ENCODE measurements at places on chromosomes 2 and 18.

- peaks cover 10% of the 10 kb centered on the region for H3K4me1 ChIP-seq
- no peaks in the 10 kb centered on the region for H3K36me3 ChIP-seq
- DNase-seq = peak; percentile 61
- no peaks in the 10 kb centered on the region for H3K27me3 ChIP-seq
Observed at GRCh38 chr2:30351116-30351515, 95.9 kb upstream of the LCLAT1 start.

GRCh38 chr18:3577281-3577855 is 127.4 kb downstream of the TGIF1 start:
- H3K4me1 ChIP-seq = no peaks in the 10 kb centered on the region
- H3K27ac ChIP-seq = no peak overlapping the region
- H3K36me3 ChIP-seq = no peaks in the 10 kb centered on the region
- H3K4me3 ChIP-seq = no peak overlapping the region
- no peak for DNase-seq

DNA sequence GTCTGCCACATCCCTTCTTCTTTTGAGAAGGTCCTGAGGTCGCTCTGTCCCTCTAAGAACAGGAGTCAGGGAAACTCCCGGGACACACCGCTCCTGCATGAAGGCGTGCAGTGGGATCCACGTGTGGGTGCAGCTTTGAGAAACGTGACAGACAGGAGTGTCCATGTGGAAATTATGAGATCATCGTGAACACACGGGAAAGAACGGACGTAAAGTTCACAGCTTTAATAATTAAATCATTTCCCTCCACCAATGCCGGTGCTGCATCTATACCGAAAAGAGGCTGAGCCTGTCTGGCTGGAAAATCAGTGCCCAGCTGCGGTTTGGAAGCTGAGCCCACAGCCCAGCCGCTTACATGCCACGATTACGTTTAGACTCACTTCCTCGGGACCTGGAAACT is 372.4 kb upstream of the SALL3 start:
- no peaks in the 10 kb centered on the region for H3K36me3 ChIP-seq
- no peak overlapping the region for H3K27ac ChIP-seq
- peaks cover 52% of the 10 kb centered on the region for H3K27me3 ChIP-seq
- no peak overlapping the region for H3K4me3 ChIP-seq
- H3K4me1 ChIP-seq = no peaks in the 10 kb centered on the region

DNA sequence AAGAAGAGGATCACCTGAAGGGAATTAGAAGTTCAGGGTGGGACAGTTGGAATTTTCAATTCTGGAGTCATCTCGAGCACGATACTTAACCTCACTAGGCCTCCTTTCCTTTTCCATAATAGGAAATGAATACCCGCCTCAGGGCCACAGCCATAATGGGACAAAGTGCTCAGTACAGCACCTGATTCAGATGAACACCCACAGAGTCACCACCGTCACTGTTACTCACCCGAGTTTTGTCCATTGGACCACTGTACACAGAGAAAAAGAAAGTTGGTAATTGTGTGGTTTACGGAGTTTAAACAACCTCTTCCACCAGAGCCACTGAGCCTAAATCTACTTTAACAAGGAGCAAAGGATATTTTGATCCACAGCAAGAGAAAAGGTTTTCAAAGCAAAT is 122.0 kb upstream of the NDUFV2 start:
- no peaks in the 10 kb centered on the region for H3K36me3 ChIP-seq
- peaks cover 91% of the 10 kb centered on the region for H3K4me1 ChIP-seq
- H3K27me3 ChIP-seq = no peaks in the 10 kb centered on the region
- DNase-seq = no peak

GRCh38 chr2:121532347-121532766 is 1.7 kb downstream of the RNU4ATAC start:
- peak overlapping the region; percentile 94 for H3K27ac ChIP-seq
- peaks cover 47% of the 10 kb centered on the region for H3K4me1 ChIP-seq
- H3K36me3 ChIP-seq = no peaks in the 10 kb centered on the region
- H3K27me3 ChIP-seq = no peaks in the 10 kb centered on the region
- DNase-seq = no peak
- H3K4me3 ChIP-seq = no peak overlapping the region

- no peak for DNase-seq
- H3K4me3 ChIP-seq = no peak overlapping the region
- H3K27me3 ChIP-seq = no peaks in the 10 kb centered on the region
- H3K4me1 ChIP-seq = no peaks in the 10 kb centered on the region
Observed at GRCh38 chr2:204986641-204987040, 441.4 kb downstream of the PARD3B start.

DNA sequence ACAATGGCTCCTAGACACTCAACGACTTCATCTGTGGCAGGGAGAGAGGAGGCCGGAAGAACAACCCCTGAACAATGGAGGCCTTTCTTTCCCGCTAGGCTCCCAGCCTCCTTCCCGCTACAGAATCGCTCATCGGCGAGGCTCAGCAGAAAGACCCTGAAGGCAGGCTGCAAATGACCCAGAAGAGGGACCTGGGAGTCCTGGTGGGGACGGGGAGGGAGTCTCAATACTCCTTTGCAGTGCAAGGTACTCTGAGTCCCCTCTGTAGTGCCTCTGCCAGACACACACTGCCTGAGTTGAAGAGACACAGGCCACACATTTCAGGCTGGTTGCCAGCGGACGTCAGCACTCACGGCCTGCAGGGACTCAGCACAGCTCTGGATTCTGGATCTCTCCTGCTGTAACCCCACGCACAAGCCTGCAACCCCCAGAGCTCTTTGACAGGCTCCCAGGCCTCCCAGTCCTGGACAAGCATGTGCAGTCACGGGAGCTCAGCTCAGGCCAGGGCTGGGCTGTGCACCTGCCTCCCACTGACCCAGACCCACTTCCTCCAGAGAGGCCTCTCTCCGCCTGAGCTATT is 6.1 kb downstream of the GPR17 start:
- DNase-seq = peak; percentile 99
- no peaks in the 10 kb centered on the region for H3K27me3 ChIP-seq
- H3K36me3 ChIP-seq = peaks cover 30% of the 10 kb centered on the region
- H3K4me3 ChIP-seq = no peak overlapping the region
- no peaks in the 10 kb centered on the region for H3K4me1 ChIP-seq
- peak overlapping the region; percentile 96 for H3K27ac ChIP-seq

DNA sequence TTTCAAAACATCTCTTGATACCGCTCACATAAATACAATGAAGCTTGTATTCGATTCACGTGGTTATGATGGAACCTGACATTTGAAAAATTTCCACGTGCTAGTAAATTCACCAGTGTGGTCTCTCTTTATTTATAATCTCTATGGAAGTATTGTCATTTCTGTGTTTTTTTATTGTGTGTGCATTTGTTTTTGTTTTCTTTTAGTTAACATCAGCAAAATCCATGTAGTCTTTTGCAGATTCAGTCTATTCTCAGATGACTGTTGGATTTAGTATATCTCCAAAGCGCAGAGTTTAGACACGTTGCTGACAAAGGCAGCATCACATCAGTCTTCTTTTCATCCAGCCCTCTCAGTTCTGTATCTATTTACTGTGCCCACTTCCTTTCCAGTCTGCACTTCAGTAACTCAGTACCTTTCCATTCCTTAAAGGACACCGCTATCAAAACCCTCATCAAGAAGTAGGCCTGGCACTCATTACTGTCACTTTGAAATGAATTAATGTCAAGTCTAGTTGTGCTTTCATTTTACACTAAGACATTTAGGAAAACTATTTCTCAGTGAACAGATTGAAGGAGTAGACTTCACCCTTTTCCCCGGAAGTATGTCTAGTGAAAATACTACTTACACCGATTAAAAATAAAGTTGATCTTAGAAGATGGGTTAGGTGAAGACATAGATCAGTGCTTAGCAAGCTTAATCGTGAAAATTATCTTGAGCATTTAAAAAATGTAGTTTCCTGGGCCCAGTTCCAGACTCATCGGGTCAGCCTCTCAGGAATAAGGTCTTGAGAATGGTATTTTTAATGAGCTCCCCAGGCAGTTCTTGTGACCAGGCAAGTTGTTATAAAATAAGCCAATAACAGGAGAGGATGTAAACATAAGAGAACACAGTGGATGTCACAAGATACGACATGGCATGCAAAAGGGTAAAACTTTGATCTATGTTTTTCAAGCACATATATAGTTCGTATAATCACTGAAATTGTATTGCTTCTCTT is 506.8 kb upstream of the ZEB2 start:
- peaks cover 10% of the 10 kb centered on the region for H3K4me1 ChIP-seq
- H3K4me3 ChIP-seq = no peak overlapping the region
- H3K36me3 ChIP-seq = no peaks in the 10 kb centered on the region
- peaks cover 4% of the 10 kb centered on the region for H3K27me3 ChIP-seq
- no peak for DNase-seq
- no peak overlapping the region for H3K27ac ChIP-seq

DNA sequence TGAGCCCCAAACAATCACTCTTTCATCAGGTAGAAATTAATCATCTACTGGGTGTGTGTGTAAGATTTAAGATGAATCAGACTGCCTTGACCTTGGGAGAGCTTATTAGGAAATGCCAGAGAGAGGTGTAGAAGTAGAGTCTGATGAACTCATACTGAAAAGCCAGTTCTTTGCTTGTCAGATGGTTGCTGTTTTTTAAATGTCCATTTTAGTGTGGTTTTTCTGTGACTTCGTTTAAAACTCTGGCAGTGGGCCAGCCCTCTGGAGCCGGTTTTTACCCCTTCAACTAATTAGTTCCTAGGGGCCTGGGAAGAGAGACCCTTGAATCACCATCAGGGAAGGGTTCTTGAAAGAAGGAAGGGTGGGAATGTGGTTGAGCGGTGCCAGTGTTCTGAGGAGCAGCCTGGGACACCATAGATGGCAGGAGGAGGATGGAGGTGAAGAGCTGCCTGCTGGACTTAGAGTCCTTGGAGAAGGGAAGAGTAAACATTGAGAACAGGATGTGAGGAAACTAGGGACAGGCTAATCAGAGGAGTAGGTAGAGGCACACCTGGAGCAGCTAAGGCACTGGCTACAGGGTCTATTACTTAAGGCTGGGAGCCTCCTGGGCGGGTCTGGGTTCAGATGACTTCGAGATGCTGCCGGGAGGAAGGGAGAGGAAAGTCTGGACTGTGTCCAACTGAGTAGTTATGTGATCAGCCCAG is 66.1 kb downstream of the LRRFIP1 start:
- no peaks in the 10 kb centered on the region for H3K27me3 ChIP-seq
- peak overlapping the region; percentile 78 for H3K4me3 ChIP-seq
- H3K36me3 ChIP-seq = no peaks in the 10 kb centered on the region
- peak; percentile 69 for DNase-seq
- H3K4me1 ChIP-seq = peaks cover 84% of the 10 kb centered on the region
- H3K27ac ChIP-seq = peak overlapping the region; percentile 99

DNA sequence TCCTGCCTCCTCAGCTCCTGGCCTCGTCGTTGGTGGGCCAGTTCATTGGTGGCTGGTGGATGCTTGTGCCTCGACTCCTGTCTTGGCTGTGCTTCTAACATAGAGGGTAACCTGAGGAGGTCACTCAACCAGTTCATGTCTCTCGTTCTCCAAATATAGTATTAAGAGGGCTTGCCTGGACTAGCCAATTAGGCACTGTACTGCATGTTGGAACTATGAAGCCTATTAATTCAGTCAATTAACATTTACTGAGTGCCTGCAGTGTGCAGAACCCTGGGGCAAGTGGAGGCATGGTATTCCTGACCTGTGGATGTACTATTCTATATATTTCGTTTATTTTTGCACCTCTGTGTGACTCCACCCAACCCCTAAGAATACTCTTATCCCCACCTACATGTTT is 89.9 kb upstream of the PELI1 start:
- no peaks in the 10 kb centered on the region for H3K27me3 ChIP-seq
- no peak for DNase-seq
- no peak overlapping the region for H3K27ac ChIP-seq
- no peaks in the 10 kb centered on the region for H3K36me3 ChIP-seq
- peaks cover 18% of the 10 kb centered on the region for H3K4me1 ChIP-seq

DNA sequence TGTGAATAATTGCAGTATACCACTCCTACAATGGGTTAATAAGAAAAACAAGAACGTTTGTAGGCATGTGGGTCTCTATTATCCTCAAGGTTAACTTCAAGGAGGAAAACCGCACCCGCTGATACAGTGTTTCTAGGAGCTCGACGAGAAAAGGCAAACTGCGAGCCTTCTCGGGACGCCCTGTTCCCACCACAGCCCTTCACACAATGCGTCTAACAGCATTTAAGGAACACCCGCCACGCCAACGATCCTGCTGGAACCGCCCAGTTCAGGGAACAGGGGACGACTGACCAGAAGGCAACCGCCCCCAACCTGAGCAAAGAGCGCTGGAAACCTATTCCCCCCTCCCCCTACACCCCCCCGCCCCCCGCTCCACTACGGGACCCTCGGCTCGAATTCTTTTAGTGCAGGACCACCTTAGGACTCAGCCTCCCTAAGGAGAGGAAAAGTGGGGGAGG is 710 bp upstream of the TMSB10 start:
- H3K36me3 ChIP-seq = no peaks in the 10 kb centered on the region
- peak; percentile 95 for DNase-seq
- H3K27me3 ChIP-seq = no peaks in the 10 kb centered on the region
- no peaks in the 10 kb centered on the region for H3K4me1 ChIP-seq
- peak overlapping the region; percentile 84 for H3K27ac ChIP-seq

- H3K4me1 ChIP-seq = no peaks in the 10 kb centered on the region
- no peaks in the 10 kb centered on the region for H3K36me3 ChIP-seq
- DNase-seq = no peak
- no peaks in the 10 kb centered on the region for H3K27me3 ChIP-seq
- H3K27ac ChIP-seq = no peak overlapping the region
Observed at GRCh38 chr2:77404189-77404588, 118.0 kb downstream of the LRRTM4 start.

DNA sequence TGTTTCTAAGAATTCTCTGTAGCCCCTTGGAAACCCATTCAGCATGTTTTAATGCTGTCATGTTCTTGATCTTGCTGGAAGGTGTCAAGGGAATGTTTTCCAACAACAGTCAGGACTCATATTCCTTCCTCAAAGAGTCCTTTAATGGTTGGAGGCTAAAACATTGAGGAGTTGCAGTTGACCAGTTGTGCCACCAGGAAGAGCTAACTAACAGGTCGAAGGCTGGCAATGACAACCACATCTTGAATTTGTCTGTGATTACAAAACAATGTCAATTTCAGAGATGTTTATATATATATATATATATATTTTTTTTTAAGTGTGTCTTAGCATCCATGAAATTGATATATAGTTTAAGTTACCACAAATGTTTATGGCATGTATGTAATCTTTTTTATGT is 151.5 kb downstream of the INO80D start:
- no peak overlapping the region for H3K27ac ChIP-seq
- H3K36me3 ChIP-seq = no peaks in the 10 kb centered on the region
- no peak for DNase-seq

DNA sequence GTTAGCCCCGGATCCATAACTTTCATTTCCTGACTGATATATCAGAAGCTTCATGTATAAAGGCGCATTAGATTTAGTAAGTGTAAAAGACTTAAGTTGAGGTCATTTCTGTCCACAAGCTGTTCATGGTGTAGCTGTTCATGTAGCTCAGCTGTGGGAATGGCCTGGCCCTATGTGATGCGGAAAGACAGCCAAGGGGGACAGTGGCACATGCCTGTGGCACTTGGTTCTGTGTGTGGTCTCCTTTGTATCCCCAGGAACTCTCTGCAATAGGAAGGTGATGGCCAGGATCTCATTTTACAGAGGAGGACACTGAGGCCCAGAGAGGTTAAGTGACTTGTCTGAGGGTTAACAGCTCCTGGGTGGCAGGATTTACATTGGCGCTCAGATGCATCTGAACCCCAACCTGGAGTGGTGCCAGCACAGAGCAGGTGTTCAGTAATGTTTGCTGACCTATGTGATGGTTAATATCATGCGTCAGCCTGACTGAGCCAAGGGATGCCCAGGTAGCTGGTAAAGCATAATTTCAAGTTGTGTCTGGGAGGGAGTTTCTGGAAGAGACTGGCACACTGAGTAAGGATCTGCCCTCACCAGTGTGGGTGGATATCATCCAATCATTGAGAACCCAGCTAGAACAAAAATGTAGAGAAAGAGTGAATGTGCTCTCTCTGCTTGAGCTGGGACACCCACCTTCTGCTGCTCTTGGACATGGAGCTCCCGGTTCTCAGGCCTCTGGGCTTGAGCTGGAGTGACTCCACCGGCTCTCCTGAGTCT is 25.4 kb downstream of the HPCAL1 start:
- no peak overlapping the region for H3K27ac ChIP-seq
- H3K4me3 ChIP-seq = no peak overlapping the region
- H3K27me3 ChIP-seq = no peaks in the 10 kb centered on the region
- peaks cover 44% of the 10 kb centered on the region for H3K4me1 ChIP-seq
- no peak for DNase-seq
